ENCODE measurements at places on chromosomes 2 and 18.

DNA sequence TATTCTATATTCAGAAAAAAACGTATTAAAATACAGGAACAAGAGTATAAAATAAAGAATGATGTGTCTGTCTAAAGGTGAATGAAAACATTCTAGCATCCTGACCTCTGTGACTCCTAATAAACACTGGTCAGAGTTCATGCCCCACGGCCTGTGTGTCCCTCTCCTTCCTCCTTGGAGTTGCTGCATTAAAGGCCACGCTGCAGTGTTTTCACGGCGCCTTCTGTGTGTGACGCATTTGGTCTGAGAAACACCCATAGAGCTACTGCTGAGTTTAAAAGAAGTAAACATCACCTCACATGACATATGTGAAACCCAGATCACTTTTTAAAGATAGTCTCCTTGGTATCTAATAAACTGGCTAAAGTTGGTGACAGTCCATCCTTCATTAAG lies 90.5 kb downstream of the ITGB1BP1 start:
- DNase-seq: no peak

DNA sequence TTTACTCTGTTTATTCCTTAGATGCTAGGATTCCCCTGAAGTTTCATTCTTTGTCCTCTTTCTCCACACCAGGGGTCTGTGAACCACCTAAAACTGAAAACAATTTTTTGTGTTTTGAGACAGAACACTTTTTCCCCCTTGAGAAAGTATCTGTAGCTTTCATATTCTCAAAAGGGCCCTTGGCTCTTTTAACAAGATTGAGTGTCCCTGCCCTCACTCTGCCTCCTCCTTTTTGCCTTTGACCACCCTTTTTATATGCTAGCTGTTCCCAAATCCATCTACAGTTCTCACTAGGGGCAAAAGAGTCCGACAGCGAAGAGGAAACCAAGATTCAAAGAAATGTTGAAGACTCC lies 883 bp upstream of the EHBP1 start:
- no peak for DNase-seq

- no peak for DNase-seq
These were observed 23.0 kb downstream of the BIN1 start for GRCh38 chr2:127083819-127084503.

DNA sequence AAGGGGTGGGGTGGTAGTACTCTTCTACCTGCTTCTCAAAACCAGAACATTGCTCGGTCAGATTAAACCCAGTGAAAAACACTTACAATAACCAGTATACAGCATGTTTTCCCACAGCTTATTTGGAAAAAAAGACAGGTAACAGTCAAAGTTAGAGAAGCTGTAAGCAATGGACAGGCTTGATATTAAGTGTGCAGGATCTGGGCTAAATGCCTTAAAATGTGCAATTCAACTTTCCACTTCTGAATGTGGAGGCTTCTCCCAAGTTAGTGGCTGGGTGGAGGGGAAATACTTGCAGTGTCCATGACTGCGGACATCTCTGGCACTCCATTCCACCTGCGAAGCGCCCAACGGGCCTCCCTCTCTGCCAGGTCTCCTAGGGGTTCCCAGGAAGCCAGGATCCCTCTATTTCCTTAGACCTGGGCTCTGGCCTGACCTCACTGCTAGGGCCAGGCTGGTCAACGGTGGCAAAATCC lies 5.3 kb downstream of the ZEB2 start:
- DNase-seq: no peak

DNA sequence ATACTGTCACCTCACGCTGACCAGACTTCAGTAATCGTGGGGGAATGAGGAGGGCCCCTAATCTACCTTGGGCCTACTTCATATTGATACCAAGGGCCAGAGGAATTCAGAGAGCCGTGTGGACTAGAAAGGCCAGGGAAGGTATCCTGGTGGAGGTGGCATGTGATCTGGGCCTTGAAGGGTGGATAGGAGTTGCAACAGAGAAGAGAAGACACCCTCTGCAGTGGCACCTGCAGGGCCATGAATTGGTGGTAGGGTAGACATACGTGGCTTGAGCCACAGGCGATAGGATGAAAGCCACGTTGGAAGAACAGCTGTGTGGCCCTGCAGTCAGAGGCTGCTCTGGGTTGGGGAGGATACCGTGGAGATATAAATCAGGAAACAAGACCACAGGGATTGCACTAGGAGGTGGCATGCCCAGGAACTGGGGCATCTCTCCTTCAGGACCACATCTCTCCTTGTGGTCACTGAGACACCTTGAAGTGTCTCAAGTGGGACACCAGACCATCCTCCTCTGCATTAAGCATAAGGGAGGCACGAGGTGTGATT lies 141.4 kb downstream of the CYP26B1 start:
- no peak for DNase-seq

- DNase-seq: no peak
These were observed 46.0 kb downstream of the ZBTB7C start for GRCh38 chr18:48363175-48363574.

- no peak for DNase-seq
These were observed 263.6 kb downstream of the GBX2 start for GRCh38 chr2:235904585-235904931.

GRCh38 chr2:68807821-68808266 lies 63.4 kb downstream of the BMP10 start:
- DNase-seq: no peak

DNA sequence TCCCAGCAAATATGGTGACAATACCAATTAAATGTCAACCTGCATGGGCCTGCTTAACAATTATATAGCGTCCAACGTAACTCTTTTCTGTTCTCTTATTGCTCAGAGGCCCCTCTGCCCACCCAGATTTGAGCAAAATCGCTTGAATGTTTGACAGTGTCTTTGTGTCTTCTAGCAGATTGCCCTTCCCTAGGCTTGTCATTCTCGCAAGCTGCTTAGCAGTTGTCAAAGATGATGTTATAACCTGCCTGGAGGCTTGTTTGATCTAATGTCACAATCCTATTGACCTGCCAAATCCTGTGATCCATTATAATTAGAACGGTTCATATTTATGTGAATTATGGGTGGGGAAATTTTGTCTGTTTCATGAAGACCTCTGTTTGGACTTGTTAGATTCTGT lies 108.8 kb downstream of the FARSB start:
- DNase-seq: no peak

DNA sequence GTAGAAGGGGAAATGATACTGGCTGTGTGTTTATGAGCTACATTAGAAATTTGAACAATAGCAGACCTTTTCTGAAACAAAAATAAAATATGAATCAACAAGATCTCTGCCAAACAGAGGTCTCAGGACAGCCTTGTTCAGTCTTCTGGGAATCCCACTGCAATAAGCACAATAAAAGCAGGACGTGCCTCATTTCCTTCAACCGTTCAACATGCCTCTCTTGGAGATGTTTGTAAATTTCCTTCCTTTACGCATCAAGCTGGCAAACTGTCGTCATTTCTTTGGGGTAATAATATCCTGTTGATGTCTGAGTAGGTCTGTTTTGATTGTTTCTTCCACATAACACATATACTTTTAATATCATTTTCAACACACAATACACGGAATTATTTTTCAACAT lies 77.2 kb downstream of the TCF4 start:
- DNase-seq: no peak

- DNase-seq: no peak
These were observed 173.3 kb upstream of the ZFP36L2 start for GRCh38 chr2:43399515-43400264.

GRCh38 chr2:29583104-29583503 lies 338.3 kb downstream of the ALK start:
- DNase-seq: no peak
